ENCODE measurements at places on chromosomes 5 and 9.

- DNase-seq: peak; percentile 27
These were observed 9.8 kb upstream of the ADRA1B start for GRCh38 chr5:159906463-159906862.

- no peak for DNase-seq
These were observed 287.3 kb downstream of the ADGRV1 start for GRCh38 chr5:90845723-90846554.

GRCh38 chr9:133881671-133882381 lies 110.3 kb downstream of the VAV2 start:
- no peak for DNase-seq

DNA sequence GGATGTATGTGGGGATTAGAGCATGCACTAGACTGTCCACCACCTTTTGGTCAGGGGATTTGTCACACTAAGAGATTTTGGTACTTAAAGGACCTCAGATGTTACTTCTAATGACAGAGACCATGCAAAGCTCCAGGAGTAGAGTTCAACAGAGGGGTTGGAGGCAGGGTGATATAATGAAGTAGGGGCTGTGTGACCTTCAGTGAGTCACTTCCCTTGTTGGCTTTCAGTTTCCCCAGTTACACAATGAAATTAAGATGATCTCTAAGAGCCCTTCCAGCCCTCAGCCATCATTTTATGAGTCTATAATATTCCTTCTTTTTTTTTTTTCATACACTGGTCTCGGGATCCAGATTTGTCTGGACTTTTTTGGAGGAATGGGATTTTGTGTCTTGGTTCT lies 26.8 kb downstream of the GLRA1 start:
- DNase-seq: no peak

DNA sequence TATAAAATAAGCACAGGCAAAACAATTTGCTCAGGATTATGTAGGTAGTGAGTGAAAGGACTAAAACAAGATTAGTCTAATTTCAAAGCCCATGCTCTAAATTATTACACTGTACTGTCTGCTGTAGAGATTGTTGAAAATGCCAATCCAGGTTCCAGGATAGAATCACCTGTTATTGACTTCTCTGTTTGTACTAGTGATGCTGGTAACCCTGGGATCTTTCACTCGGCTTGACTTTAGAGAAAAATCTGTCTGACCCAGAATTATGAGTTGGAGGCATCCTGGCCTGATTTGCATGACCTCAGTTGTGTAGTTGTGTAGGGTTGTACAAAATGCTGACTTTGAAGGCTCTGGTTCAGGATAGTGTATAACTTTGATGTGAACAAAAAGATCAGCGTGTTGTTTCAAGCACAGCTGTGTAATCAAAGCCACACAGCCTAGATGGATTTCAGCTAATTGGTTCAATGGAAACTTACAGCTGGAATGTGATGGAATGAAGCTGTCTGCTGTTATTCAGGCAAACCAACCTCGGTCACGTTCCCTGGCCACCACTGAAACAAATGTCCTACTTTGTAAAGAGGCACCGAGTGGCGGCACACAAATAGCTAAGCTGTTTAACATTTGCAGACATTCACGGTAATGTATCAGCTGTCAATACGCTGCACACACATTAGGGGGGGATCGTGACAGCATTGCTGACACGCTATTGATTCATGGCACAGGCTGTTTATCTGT lies 340.3 kb downstream of the KCTD16 start:
- DNase-seq: no peak

DNA sequence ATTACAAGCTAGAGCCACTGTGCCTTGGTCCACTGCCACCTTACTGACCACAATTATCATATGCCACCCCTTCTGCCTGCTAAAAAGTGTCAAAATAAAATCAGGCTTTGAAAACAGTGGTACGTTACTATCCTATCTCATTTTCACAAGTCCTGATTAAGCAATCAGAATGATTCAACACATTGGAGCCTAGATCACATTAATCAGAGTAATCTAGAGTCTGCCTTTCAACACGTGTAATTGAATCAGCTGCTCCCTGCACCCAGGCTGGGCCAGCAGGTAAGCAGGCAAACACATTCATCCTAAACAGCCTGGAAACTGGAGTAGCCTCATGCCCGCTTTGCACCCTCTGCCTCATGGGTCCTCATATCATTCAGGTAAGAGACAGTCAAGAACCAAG lies 186.2 kb downstream of the DCP2 start:
- DNase-seq: peak; percentile 60

- no peak for DNase-seq
These were observed 391.7 kb downstream of the ACTL7B start for GRCh38 chr9:108463932-108464606.

DNA sequence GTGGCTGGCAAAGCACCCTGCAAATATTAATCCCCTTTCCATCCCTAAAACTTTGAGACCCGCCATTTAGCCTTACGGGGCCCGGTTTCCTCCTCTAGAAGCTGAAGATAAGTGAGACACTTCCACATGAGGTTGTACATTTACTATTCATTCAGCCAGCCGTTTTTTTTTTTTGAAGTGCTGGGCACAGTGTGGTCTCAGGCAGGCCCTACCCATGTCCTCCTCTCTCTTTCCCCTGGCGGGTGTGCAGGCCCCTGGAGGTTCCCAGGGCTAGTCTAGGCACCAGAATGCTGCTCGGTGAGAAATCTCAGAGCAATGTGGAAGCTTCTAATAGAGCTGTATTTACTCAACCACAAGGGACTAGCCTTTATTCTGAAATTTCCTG lies 107.4 kb upstream of the LARP1 start:
- no peak for DNase-seq

DNA sequence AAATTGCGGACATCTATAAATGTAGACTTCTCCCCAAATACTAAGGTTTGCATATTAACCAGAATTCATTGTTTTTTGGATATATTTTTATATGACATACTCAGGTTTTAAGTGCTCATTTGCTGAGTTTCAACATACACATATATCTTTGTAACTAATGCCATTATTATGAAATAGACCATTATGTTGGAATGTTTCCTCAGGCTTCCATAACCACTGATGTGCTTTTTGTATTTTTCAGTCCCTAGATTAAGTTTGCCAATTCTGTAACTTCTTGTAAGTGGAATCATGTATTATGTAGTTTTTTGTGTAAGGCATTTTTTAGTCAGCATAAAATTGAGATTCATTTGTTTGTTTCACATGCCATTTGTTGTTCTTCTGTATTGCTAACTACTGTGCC lies 32.1 kb downstream of the HSPA4 start:
- no peak for DNase-seq

- DNase-seq: no peak
These were observed 95.6 kb downstream of the MLLT3 start for GRCh38 chr9:20526500-20527319.

- DNase-seq: no peak
These were observed 177.2 kb upstream of the MAP3K1 start for GRCh38 chr5:56638061-56638621.

DNA sequence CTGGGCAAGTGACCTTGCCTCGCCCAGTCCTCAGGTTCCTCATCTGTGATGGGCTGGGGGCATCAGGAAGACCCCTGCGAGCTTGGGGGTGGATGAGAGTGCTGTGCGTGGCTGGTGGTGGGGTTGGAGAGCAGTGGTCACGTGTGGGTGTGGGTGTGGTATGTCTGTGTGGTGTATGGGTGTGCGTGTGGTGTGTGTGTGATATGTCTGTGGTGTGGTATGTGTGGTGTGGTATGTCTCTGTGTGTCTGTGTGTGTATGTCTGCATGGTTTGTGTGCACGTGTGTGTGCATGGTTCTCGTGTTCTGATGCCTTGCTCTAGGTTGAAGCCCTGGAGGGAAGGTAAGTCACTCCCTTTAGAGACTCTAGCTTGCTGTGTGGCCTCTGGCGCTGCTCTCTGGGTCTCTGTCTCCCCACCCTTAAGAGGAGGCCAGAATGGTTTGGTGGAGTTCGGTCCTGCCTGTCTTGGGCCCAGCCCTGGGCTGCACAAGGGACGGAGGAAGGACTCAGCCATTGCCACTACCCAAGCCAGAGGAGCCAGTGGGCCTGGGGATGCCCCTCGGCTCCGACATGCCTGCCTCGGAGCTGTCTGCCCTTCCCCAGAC lies 87.0 kb downstream of the RXRA start:
- no peak for DNase-seq

- no peak for DNase-seq
These were observed 15.4 kb downstream of the LMAN2 start for GRCh38 chr5:177336112-177336511.

GRCh38 chr9:127580366-127580765 lies 31.7 kb upstream of the STXBP1 start:
- DNase-seq: no peak

DNA sequence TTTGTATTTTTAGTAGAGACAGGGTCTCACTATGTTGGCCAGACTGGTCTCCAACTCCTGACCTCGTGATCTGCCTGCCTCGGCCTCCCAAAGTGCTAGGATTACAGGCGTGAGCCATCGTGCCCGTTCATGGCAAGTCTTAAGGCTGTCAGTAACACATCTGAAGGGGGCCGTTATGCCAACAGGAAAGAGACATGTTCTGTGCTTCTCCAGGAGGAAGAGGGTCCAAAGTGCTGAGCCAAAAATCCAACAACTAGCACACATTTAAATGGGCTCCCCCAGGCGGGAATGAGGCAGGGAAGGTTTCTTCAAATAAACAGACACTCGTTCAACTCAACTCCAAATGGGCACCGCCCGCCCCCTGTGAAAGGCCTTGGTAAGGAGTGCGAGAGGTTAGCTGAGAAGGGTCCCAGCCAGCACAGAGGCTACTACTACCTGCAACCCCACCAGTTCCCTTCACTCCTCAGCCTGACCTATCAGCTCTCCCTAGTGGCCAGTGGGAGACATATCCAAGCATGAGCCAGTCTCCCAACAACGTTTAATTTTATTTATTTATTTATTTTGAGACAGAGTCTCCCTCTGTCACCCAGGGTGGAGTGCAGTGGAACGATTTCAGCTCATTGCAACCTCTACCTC lies 84.1 kb upstream of the DMRT1 start:
- DNase-seq: peak; percentile 78

DNA sequence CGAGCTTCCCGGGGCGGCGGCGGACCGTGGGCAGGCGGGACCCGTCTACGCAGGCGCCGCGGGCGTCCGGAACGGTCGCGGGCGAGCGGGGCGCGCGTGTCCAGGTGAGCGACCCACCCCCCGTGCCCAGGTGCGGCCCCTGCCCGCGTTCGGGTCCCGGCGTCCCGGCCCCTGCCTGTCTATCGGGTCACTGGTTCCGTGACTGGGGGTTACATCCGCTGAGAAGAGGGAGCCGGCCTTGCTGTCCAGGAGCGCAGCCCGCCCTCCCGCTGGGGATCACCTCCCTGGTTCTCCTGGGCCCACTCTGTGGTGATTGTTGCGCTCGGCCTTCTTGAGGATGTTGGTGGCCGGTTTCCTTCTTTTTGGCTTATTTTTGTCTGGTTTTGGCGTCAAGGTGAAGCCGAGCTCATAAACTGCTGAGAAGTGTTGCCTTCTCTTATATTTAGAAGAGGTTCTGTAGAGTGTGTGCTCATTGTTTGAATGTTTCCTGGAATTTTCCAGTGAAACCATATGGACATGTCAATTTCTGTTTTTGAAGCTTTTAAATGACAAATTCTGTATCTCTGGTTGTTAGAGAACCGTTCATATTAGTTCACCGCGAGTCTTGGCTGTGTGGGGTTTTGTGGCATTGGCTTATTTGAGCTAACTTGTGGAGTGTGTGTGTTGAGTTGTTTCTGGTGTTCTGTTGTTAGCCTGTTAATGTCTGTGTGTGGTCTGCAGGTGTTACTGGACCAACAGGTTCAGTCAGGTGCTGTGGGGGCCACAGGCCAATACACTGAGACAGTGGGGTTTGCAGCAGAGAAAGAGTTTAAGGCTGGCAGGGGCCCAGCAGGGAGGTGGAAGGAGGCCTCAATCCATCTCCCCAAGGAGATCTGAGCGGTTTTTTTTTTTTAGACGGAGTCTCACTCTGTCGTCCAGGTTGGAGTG lies 621 bp downstream of the CEP72 start:
- peak; percentile 44 for DNase-seq

DNA sequence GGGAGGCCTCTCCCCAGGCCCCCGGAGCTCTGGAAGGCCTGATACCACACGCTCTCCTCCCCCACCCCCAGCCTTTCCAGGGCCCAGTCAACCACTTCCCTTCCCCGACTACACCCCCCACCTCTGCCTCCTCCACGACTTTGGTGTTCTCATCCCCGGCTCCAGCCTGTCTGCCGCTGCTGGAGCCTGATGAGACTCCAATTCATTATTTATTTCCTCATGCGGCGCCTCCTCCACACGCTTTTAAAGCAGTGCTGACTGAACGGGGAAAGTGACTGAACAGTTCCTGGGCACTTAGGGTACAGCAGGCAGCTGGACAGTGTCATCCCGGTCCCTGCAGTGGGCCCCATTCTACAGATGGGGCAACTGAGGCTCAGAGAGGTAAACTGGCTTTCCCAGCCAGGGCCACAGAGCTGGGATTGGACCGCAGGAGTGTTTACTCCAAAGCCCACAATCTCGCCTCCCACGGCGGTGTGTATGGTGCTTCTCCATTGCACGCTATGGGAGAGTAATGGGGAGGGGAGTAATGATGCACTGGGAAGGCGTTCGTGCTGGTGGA lies 15.9 kb upstream of the RPL26L1 start:
- DNase-seq: peak; percentile 85

DNA sequence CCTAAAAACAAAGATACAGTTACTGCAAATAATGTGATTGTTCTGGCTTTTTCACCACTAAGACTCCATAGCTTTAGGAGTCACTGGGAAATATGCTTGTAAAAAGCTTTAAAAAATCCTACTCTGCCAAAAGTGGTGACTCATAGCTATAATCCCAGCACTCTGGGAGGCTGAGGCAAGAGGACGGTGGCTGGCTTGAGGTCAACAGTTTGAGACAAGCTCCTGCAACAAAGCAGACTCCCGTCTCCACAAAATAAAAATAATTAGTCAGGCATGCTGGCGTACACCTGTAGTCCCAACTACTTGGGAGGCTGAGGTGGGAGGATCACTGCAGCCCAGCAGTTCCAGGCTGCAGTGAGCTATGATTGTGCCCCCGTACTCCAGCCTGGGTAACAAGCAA lies 406.4 kb downstream of the HTR1A start:
- no peak for DNase-seq

DNA sequence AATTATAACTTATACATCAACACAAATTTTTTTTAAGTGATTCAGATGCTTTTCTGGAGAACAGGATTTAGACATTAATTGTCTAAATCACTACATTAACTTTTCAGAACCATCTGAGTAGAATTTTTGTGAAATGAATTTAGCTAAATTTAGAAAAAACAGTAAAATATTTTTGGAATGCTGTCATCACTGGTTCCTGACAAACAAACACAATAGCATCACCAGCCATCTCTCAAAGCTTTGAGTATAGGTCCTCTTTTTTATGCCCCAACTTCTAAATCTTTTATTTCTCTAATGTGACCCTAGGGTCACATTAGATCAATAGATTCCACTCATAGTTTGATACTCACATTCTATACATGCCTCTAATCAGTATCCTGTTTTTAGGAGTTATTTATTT lies 104.6 kb downstream of the PRR16 start:
- DNase-seq: peak; percentile 41
